CD4-positive, alpha-beta T cell treated with Interleukin-10 for 1 hour (primary cell): ENCODE measurements at places on chromosomes 3 and 15.

DNA sequence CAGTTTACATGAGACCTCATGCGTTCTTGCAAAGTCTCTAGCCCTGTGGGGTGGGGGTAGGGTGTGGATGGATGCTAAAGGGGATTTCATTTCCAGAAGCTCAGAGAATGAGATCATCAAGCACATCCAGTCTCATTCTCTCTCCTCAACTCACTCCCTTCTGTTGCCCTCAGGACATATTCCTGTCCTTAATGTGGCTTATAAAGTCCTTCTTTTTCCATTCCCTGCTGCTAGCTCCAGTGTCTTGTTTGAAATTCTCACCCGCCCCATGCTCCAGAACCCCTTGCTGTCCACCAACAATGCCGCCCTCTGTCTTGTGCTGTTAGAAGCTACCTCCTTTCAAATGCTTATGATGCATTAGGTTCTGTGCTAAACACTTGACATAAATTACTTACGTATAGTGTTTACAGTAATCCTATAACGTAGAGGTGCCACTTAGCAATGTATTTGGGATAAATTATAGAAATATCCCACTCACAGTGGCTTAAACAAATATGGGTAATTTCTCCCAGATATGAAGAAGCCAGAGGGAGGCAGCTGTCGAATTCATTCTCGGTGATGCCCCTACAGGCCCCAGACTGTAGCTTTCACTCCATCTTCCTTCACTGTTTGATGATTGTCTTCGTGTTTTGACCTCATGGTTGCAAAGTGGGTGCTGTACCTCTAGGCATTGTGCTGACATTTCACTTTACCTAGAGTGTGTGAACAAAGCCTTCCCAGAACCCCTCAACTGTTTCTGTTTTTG is 273.1 kb upstream of the TBL1XR1 start:
- no peak for DNase-seq

DNA sequence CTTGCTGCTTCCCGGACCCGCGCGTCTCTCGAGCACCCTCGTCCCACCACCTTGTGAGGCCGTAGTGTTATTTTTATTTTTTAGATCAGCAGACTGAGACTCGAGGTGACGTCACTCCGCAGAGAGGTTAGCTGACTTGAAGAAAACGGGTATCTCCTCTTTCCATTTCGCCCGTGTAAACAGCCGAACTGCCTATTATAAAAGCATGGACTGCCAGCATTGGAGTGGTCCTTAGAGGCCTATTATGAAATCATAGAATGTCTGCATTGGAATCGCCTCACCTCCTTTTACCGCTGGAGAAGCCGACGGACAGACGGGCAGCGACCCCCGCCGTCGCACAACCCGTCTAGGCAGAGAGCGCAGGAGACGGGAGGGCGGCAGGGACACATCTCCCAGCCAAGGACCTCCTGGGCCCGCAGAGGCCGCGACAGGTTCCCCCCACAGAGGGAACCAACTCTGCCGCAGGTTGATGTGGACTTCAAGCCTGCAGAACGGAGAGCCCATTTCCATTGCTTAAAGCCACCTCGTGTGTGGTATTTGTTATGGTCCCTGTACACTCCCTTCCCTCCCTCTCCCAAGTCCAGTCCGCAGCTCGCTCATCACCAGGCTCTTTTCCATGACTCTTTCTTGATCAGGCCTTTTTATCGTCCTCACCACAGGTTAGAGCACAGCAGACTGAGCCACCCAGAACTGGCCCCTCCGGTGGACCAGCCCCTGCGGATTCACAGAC is 540 bp upstream of the PPP1R2 start:
- DNase-seq, result no peak

GRCh38 chr3:160196511-160197104 is 28.6 kb upstream of the C3orf80 start:
- no peak for DNase-seq

GRCh38 chr3:13465236-13465873 is 14.8 kb upstream of the HDAC11 start:
- no peak for DNase-seq

- DNase-seq, result no peak
Observed at GRCh38 chr3:49177073-49177472, 5.7 kb downstream of the KLHDC8B start.

DNA sequence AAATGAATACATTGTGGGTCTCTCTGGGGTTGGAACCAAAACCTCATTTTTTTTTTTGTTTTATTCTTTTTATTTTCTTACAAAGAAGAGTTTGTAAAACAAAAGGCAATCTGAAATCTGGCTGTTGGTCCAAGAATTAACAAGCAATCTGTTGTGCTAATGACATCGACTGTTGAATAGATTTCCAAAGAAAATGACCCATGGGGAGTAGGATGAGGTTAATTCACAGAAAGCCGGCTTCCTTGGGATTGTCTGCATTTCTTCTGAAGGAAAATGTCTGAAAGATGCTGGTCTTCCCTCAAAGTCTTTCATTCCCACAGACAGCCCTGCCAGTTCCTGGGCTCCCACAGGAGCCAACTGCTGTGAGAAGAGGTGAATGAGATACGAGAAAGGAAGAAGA is 92.9 kb downstream of the LRRC3B start:
- DNase-seq, result no peak

GRCh38 chr3:71376911-71377310 is 206.6 kb downstream of the FOXP1 start:
- no peak for DNase-seq
